IPS-NIHi11 (cell line): ENCODE measurements at places on chromosomes 6 and 20.

DNA sequence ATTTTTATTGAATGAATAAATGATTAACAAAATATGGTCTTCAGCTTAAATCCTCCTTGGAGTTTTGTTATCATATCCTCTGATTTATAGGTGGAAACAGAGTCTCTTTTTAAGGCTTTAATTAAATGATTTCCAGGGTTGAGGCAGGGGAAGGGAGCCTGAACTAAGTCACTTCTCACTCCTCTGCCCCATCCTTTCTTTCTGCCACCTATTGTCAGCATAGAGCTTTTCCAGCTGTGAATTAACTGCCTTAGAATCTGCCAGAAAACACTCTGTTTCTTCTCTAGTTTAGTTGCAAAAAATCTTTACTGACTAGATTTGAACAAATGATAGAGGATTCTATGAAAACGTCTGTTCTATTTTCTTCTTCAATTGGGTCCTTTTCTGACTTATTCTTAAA, 9.8 kb downstream of the OGFRL1 start:
- peak; percentile 15 for DNase-seq

- DNase-seq = peak; percentile 50
These were observed 36.0 kb downstream of the TAF8 start for GRCh38 chr6:42086046-42087035.

DNA sequence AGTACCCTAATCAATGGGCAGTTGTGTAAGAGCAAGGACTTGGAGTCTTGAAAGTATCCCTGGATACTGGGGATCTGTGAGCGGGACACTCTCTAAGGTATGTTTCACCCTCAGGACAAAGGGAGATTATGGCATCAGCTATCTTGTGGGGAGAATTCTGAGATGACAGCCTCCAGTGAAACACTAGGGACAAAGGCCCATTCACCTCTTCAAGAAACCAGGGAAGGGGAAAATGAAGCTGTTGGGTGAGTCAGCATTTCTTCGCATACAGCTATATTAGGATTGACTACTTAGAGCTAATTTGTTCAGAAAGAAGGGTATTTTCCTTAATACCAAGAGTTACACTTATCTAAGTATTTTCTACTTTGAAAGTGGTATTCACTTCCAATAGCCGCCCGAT, 35.9 kb downstream of the OPN5 start:
- no peak for DNase-seq

DNA sequence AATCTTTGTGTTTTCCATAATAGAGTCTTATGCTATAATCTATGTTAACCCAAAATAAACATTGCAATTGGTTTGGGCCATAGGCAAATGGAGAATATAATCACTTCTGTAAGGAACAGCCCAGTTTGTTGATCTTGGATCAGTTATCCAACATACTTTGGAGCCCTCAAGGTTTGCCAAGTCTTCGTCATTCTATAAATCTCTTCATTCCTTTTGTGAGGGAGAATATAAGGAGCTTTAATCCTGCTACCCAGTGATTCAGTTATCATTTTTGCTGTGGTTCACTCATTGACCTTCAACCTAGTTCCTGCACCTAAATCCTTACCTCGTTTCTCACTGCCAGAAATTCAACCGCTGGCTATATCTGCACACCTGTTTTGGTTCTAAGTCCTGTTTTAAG, 500.3 kb upstream of the PTCHD4 start:
- no peak for DNase-seq

- DNase-seq = no peak
These were observed 126.0 kb downstream of the RNASET2 start for GRCh38 chr6:166830185-166830890.
